ENCODE measurements at places on chromosomes 6 and 20.
A peak's percentile ranks its signal among the peaks of the same experiment; 100 is the strongest.

DNA sequence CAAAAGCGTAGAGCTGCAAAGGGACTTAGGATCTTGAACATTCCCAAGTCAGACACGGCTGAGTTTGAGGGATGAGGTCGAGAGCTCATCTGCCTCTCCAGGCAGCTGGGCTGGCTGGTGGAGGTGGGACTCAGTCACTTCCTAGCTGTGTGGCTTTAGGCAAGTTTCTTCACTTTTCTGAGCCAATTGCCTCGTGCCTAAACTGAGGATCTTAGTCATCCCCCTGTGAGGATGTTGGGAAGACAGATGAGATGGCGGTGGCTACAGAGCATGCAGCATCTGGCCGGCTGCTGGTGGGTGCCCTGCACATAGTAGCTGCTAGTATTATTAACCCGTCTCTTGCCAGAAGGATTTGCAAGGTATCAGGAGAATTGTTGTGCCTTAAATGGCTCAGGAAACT, 27.5 kb downstream of the TFAP2C start:
- DNase-seq, result no peak

- DNase-seq, result no peak
Observed at GRCh38 chr6:5667737-5668136, 339.0 kb downstream of the NRN1 start.

- no peak for DNase-seq
Observed at GRCh38 chr20:2346188-2346587, 34.5 kb upstream of the TGM6 start.

DNA sequence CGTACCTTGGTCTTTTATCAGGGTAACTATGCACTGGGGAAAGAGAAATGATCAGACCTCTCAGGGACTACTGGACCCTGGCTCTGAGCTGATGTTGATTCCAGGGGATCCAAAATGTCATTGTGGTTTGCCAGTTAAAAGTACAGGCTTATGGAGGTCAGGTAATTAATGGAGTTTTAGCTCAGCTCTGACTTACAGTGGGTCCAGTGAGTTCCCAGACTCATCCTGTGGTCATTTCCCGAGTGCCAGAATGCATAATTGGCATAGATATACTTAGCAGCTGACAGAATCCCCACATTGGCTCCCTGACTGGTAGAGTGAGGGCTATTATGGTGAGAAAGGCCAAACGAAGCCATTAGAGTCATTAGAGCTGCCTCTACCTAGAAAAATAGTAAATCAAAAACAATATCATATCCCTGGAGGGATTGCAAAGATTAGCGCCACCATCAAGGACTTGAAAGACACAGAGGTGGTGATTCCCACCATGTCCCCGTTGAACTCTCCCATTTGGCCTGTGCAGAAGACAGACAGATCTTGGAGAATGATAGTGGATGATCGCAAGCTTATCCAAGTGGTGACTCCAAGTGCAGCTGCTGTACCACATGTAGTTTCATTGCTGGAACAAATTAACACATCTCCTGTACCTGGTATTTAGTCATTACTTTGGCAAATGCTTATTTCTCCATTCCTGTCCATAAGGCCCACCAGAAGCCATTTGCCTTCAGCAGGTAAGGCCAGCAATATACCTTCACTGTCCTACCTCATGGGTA, 152.4 kb downstream of the THBS2 start:
- no peak for DNase-seq

DNA sequence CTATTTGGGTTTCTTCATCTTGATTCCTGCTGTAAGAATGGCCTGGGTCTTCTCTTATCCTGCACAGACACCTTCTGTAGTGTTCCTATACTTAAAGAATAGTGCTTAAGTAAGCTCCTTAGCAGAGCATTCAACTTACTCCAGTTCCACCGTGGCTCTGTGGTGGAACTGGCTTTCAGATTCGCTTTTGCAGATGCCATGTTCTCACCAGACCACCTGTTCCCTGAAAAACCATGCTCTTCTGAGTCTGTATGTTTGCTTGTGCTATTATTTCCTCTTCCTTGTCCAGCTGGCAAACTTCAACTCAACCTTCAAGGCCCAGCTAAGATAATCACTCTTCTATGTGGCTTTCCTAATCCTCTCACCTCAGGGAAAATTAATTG, 4.9 kb downstream of the ELMO2 start:
- peak; percentile 75 for DNase-seq

DNA sequence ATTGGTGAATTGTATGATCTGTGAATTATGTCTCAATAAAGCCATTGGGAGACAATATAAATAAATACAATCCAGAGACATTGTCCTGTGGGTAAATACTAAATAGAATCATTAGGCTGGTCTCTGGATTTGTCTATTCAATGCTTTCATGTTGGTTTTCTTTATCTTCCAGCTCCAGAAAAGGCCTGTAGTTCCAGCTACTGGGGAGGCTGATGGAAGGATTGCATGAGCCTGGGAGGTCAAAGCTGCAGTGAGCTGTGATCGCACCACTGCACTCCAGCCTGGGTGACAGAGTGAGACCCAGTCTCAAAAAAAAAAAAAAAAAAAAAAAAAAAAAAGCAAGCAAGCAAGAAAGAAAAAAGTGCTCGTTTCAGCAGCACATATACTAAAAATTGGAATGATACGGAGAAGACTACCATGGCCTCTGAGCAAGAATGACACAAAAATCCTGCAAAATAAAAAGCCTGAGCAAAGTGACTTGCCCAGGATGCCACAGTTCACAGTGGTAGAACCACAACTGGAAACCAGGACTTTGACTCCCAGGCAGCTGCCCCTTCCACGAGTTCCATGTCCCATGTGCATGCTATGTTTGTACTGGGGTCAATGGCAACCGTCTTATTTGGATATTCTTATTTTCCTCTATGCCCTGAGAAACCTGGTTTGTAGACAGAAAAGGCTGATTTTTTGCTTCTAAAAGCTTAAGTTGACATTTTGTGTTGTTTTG, 33.6 kb upstream of the GMPR start:
- no peak for DNase-seq

- peak; percentile 80 for DNase-seq
Observed at GRCh38 chr20:44198872-44199271, 11.7 kb downstream of the OSER1 start.

- DNase-seq, result peak; percentile 65
Observed at GRCh38 chr20:62924442-62925075, 1.7 kb downstream of the DIDO1 start.

- DNase-seq, result no peak
Observed at GRCh38 chr6:162377735-162378134, 349.8 kb downstream of the PRKN start.

DNA sequence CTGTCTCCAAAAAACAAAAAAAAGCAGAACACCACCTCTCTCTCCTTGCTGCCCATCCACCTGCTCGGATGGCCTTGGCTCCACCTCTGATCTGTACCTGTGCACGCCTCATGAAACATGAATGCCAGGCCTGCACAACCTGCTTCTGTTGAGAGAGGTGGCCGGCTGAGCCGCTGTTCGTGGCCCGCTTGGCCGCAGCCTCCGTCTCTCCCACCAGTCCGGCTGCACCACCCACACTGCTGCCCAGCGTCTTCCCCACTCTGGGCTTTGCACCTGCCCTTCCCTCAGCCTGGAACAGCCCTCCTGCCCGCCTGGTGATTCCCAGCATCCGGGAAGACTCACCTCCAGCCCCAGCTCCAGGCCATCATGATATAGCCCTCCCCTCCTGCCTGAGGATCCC, 12.2 kb upstream of the ZBTB46 start:
- no peak for DNase-seq

DNA sequence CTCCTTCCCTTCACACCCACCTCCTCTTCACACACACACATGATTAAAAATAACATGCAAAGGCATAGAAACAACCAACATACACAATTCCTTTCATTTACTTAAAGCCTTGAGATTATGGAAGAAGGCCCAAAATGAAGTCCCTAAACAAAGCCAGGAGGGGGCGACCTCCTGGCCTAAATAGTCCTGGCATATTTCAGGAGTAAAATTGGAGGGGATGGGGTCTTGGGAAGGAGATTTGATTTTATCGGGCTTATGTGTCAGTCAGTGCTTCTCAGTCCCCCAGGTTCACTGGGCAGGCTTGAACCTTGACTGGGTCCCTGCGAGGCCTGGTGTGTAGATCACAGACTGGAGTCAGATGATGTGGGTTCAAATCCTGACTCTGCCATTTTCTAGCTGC, 266.4 kb downstream of the SAMD5 start:
- DNase-seq, result no peak

DNA sequence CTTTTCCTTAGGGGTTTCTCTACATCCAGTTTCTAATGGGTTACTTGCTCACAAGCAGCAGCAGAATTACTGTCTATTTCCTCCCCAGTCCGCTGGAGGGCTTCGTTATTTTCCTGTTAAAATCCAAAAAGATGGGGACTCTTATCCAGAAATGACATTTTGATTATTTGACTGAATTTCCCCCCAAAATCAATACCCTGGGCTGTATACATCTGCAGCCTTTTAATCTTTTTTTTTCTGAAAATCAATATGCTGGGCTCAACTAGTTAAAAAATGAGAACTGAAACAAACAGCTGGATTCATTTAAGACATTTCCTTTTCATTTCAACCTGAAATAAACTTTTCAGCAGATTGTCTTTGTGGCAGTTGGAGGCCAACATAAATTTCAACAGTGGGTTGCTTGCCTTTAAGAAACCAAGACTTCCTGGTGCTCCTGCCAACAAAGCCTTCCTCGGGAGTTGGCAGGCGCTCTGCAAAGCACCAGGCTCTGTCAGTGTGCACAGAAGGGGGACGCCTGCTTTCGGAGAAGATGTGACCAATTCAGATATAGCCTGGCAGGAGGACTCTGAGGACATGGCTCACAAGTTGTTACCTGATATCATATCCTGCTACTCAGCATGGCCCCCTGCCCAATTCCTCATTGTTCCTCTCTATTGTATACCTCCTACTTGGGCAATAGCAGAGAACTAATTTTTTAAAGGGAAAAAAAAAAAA, 204.7 kb upstream of the ARG1 start:
- DNase-seq, result no peak

DNA sequence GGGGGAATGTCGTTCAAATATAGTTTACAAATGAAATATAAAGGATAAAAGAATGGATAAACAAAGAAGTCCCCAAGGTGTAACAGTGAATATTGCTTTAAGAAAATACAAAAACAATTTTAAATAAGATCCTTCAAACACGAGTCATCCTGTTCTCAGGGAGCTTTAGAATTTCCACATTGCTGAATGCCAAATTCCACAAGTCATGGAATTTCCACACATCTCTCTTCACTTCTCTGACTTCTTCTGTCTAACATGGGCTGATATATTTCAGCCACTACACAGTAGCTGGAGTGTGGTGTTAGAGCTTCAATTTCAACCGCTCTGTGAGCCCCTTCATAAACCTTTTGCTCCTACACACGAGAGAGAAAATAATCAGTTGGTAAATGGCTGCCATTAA, 28.0 kb downstream of the IL22RA2 start:
- no peak for DNase-seq

GRCh38 chr20:33566781-33567603, 77.1 kb downstream of the CBFA2T2 start:
- DNase-seq, result no peak

- DNase-seq, result peak; percentile 35
Observed at GRCh38 chr20:21514553-21515251, 838 bp upstream of the NKX2-2 start.

DNA sequence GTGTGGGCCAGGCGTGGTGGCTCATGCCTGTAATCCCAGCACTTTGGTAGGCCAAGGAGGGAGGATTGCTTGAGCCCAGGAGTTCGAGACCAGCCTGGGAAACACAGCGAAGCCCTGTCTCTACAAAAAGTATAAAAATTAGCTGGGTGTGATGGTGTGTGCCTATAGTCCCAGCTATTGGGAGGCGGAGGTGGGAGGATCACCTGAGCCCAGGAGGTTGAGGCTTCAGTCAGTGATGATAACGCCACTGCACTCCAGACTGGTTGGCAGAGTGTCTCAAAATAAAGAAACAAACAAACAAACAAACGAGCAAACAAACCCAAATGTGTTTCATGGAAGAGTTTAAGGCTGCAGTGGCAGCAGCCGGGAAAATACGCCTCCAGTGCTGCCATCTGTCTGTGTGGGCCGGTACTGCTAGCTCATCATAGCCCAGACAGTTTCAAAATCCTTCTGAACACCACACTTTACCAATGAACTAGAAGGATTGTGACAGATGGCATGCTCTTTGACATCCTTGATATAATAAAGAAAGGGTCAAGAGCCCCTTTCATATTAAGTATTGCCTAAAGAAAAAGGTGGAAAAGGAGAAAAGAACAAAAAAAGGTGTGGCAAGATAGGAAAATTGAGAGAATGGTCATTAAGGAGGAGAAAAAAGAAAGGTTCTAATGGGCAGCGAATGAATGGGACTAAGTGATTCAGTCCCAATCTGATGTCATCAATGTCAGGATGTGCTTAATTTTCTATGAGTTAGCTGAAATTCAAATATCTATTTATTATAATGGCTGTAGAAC, 298.6 kb downstream of the SYNE1 start:
- DNase-seq, result peak; percentile 61

- no peak for DNase-seq
Observed at GRCh38 chr6:95629551-95629950, 52.2 kb downstream of the MANEA start.

GRCh38 chr6:88705601-88706000, 257.8 kb downstream of the RNGTT start:
- DNase-seq, result no peak

- no peak for DNase-seq
Observed at GRCh38 chr6:3263096-3263495, 4.3 kb downstream of the PSMG4 start.

GRCh38 chr20:50870561-50871161, 60.6 kb downstream of the ADNP start:
- no peak for DNase-seq

GRCh38 chr6:3273707-3274521, 15.2 kb downstream of the PSMG4 start:
- DNase-seq, result no peak

DNA sequence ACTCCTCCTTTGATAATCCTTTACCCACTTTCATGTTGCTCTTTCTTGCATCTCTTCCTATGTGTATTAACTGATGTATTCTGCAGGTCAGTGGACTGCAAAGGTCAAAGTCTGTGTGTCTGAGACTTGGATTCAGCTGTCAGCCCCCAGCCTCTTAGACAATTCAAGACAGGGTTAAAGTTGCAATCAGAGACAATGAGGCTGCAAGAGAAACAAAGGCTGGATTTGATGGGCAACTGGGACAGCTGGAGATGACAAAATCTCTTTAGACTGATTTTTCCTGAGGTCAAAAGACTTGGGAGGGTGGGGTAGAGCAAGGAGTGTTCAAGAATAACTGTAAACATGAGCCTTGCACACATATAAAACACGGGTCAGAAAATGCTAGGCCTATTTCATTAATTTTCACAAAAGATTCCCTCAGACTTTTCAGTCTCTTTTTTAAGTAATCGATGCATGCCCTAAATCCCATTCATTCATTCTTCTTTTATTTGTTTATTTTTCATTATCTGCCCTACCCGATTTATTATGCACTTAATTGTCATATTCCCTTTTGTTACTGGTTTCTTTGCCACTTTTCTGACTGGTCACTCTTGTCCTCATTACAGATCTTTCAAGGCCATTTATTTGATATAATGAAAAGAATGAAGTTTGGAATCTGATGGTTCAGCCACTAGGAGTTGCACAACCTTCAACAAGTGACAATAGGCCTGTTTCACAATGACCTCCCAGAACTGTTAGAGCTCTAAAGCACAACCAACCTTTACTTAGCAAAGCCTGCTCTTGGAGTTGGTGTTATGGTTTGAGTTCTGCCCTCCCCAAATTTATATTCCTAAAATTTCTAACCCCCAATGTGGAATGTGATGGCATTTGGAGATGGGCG, 33.8 kb upstream of the AKAP12 start:
- no peak for DNase-seq

GRCh38 chr6:117018771-117019170, 141.7 kb downstream of the RFX6 start:
- no peak for DNase-seq
